ENCODE measurements at places on chromosomes 1 and 21.

DNA sequence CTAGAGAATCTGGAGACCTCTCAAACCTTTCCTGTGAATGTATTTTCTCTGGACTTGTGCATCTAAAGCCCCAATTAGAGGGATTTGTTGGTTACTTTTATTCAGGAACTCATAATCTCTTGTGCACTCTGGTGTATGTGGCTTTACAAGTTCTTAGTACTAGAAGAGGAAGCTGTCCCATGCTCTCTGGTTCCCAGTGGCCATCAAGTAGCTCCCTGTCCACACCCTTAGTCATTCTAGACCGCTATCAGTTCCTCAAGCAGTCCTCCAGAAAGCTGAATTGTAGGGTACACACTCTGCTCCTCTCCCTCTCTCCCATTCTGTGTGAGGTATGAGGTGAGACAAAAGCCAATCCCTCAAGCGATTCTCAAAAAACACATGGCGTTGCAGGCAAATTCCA, 470.3 kb downstream of the PTPRC start:
- DNase-seq: no peak

DNA sequence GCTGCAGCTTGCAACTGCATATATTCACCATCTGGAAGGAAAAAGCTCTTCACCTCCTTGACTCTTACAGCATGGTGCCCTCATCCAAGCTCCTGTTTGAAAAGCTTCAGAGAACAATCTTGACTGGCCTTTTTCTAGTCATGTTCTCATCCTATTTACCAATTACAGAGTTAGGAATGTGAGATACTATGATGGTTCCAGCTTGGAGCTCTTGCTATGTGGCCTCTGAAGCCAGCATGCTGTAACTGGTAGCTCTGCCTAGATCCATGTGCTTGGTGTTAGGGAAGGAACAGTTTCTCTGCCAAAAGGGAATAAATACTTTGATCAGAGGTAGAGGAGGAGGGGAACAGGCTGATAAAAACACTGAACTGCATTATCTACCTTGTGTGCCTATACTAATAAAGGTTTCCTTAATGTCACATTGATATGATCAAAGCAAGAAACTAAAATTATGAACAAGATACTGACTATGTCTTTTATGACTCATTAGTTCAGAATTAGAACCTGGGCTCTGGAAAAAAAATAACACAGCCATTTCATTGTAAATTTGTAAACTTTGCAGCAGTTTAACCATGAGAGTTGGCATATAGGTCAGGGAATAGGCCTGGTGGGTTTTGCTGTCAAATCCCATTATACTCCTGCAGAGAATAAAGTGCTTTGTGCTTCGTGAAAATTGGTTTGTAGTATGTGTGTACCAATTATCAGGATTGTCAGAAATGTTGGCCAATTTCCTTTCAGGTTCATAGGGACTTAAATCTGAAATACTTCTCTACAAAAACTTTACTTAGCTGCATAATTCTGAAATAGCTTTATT, 92.7 kb downstream of the LEPR start:
- DNase-seq: no peak

- no peak for DNase-seq
Measured at GRCh38 chr1:211520641-211521040, 28.7 kb upstream of the RD3 start.

- DNase-seq: no peak
Measured at GRCh38 chr1:45643321-45643720, 19.5 kb upstream of the CCDC17 start.

- no peak for DNase-seq
Measured at GRCh38 chr21:36428761-36429432, 43.7 kb downstream of the CHAF1B start.

- DNase-seq: peak; percentile 28
Measured at GRCh38 chr1:43530483-43531106, at the start of gene PTPRF. TSS of gene PTPRF (plus strand) at chr1:43530883. CDS start at chr1:43545076, 14,193 bp downstream.

DNA sequence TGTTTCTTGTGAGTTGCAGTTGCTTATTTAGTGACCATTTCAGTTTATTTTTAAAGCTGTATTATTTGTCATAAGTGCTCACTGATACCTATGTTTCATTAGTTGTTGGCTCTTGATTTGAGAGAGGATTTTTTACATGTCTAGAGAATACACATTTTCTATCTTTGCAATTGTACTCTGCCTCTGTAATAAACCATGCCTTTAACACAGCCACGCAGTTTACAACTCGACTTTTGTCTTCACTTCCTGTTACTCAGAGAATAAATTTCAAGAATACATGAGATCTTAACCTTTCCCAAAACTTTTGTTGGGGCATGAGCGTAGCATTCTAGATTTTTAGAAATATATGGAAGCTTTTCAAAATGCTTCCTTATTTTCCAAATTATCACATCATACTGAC, 14.9 kb upstream of the ZNF678 start:
- DNase-seq: no peak

GRCh38 chr1:20178634-20179370, 7.1 kb upstream of the UBXN10 start:
- DNase-seq: no peak

DNA sequence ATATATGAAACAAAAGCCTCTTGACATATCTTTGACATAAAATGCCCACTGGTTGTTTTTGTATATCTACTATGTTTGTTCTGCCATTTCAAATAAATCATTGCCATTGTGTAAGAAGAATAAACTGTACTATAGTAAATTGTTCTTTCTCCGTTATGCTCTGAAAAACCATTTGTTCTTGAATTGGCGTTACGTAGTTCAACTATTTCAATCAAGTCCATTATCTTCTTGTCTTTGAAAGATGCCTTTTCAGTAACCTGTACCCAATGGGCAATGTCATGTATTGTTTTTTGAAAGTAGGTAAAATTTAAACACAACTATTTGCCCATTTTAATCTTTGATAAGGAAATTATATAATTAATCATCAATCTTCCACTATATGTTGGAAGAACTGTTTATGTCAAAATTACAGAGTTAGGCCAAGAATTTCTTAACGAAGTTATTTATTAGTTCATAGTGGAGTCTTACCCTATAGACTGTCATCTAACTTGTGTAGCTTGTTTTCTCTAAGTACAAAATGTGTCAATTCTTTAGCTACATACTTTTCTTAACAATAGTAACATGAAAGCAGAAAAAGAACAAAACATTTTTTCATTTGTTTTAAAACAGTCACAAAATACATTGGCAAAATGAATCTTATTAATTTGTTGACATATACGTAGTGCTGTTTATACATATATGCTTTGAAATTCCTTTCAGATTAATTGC, 294.8 kb downstream of the PTPRC start:
- no peak for DNase-seq

GRCh38 chr21:23162198-23162946, 2164.2 kb downstream of the NCAM2 start:
- DNase-seq: no peak

DNA sequence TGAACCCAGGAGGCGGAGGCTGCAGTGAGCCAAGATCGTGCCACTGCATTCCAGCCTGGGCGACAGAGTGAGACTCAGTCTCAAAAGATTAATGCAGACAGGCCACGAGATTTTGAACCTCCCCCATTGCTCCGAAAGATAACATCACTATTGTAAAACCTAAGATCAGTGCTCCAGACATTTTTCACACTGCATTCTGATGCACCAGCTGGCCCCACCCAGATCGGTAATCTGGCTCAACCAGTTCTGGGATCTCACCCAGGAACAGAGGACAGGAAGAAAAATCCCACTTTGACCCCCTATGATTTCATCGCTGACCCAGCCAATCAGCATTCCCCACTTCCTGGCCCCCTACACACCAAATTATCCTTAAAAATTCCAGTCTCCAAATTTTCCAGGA, 10.7 kb upstream of the CSRP1 start:
- DNase-seq: no peak

GRCh38 chr21:42459546-42460215, 36.3 kb downstream of the RSPH1 start:
- DNase-seq: no peak

DNA sequence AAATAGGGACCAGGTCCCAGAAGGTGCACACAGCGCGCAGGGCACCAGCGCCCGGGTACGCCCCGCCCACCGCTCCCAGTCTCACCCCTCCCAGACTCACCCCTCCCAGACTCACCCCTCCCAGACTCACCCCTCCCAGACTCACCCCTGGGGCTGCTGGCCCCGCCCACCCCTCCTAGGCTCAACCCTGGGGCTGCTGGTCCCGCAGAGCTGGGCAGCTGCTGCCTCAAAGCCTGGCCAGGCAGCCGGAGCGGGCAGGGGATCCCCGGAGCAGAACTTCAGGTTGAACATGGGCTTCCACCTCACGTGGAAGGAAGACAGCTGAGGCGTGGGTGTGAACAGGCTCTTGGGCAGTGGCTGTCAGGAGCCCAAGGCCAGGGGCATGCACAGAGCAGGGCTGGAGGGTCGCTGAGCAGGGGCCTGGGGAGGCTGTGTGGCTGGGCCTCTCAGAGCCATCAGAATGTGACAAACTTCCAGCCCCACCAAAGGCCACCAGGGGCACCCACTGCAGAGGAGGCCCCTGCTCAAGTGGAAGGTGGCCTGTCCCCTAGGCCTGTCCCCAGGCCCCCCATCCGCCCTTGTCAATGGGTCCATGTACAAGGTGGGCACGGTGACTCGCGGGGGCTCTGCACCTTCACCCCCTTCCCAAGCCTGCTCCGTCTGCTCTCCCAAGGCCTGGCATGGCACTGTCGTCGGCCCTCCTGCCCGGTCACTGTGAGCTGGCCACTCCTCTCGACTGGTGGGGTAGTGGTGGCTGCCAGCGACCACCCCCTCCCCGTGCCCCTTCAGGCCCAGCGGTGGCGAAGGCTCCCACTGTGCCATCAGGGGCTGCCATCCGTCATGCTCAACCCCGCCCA, 20.4 kb upstream of the SUMO3 start:
- no peak for DNase-seq

DNA sequence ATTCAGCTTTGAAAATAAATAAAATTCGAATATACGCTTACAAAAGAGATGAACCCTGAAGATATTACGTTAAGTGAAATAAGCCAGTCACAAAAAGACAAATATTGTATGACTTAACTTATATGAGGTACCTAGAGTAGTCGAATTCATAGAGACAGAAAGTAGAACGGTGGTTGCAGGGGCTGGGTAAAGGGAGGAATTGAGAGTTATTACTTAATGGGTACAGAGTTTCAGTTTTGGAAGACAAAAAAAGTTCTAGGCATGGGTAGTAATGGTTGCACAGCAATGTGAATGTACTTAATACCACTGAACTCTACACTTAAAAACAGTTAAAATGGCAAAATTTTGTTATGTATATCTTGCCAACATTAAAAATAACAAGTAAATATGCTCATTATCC, 48.6 kb upstream of the ZNHIT6 start:
- no peak for DNase-seq

GRCh38 chr21:34897828-34898227, 151.3 kb downstream of the RUNX1 start:
- no peak for DNase-seq

GRCh38 chr1:89946532-89946931, 48.4 kb upstream of the ZNF326 start:
- DNase-seq: no peak

DNA sequence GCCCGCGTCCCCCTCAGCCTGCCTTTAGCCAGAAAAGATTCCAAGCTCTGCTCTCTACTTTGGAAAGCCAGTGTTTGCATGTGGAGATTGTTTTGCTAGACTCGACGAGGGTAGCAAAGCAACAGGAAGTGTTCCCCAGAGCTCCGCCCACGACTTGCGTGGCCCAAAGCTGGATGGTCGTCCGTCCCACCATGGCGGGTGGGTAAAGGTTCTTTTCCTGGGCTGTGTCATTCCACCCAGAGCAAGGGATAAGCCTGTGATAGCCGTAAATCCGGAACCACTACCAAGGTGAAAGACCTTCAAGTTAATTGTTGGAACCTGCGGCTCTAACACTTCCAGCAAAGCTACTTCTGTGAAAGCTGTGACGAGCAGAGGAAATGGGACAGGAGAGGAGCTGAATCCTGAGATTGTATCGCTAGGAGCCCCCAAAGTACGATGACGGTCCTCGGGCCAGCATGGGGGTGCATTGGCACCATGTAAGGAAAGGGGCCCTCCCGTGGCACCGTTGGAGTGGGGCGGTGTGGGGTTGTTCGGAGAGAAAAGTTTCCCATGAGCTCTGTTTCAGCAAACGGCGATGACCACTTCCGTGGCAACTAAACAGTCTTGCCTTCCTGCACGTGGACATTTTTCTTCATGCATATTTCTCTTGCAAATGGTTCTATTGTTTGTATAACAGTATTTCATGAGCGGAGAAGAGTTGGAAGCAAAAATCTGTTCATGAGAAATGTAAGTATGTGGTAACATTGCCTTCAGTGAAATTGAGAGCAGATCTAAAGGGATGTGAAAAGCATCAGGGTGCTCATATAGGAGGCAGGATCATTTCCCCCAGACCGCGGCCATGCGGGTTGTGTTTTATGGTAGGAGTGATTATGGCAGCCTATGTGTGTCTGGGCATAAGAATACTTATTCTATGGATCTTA, 8.4 kb downstream of the MX2 start:
- no peak for DNase-seq

DNA sequence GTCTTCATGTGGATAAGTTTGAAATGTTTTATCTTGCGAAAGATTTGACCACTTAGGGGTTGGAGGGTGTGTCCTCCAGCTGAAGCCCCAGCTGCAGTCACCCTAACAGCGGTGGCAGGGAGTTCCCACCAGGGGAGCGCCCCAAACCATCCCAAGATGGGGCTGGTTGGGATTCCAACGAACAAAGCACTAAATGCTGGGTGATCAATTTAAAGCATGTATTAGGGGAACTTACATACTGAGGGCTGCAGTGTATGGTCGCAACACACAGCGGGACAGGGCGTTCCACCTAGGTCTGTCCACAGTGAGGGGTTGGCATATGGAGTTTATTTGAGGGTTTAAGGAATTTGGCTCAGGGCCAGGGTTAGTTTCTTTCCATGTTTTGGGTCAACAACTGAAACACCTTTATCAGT, 26.3 kb downstream of the SLC37A1 start:
- no peak for DNase-seq

DNA sequence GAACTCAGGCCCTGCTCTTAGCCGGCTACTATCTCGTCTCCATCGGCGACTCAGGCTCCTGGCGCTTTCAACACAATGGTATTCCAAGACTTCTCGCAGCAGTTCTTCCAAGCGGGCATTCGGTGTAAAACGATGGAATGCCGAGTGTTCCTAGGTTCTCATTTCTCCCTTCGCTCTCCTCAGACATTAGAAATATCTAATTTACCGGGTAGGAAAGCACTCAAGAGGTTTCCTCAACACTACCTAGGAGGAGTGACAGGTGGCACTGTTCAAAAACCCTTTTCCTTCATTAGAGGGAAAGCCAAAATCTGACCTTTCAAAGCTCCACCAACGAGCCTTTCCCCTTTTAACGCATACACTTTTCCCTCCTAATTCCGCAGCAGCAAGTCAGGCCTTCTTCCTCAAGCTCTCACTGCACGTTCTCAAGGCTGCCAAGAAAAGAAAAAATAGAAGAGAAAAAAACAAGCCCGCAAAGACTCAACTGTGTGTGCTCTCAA, 601 bp downstream of the UBE2G2 start:
- DNase-seq: no peak

GRCh38 chr1:213083112-213083445, 32.0 kb downstream of the RPS6KC1 start:
- no peak for DNase-seq
